ENCODE measurements at places on chromosomes 3 and 15.

DNA sequence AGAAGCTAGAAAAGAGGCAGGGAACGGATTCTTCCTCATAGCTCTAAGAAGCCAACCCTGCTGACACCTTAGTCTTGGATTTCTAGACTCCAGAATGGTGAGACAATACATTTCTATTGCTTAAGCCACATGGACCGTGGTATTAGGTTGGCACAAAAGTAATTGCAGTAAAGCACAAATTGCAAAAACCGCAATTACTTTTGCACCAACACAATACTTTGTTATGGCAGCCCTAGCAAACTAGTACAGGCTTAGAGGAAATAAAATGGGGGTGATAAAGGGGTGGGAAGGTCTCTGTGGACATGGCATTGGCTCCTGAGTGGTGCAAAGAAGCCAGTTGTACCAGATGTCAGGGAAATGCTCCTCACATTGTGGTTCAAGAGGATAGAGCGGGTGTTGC, 56.0 kb downstream of the SLC7A14 start:
- DNase-seq = no peak

DNA sequence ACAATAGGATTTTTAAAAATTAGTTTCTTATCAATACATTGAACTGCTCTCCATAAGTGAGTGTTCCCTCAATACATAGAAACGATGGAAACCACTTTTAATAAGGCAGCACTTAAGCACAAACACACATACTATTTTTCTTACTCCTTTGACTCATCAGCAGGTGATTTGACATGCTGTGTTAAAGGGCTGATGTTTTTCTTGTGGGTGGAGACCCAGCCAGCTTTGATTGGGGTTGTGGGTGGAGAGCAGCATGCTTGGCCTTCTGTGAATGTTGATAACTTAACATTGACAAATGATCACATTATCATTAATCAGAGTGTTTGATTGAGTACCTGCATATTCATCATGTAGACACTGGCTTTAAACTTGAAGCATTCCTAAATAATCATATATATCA, 223.0 kb upstream of the DPH6 start:
- no peak for DNase-seq

DNA sequence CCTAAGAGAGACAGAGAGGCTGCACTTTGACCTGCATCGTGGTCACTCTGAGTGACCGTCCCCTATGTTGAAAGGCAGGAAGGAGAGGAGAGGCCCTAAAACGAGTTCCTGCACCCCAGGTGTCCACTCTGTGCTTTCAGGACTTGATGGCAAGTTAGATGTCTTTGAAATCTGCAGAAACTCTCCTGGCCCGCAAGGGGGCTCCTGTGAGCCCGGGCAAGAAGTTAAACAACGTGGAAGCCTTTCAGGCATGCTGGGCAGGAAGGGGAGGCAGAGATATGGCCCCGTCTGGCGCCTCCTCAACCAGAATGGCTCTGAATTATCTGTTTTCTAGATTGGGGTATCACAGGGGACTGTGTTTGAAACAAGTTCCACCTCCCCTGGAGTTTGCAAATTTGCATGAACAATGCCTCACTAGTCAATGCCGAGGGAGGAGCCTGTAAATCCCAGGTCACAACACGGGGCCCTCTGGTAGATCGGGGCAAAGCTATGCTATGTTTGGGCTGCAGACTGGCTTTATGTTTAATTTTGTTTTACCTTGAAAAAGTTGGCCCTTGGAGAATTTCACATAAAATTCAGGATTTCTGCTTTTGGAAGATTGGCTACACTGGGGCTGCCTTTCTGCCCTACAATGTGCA, 9.8 kb downstream of the CTXND1 start:
- no peak for DNase-seq

GRCh38 chr3:184016811-184017671, 643 bp downstream of the ABCC5 start:
- peak; percentile 65 for DNase-seq

DNA sequence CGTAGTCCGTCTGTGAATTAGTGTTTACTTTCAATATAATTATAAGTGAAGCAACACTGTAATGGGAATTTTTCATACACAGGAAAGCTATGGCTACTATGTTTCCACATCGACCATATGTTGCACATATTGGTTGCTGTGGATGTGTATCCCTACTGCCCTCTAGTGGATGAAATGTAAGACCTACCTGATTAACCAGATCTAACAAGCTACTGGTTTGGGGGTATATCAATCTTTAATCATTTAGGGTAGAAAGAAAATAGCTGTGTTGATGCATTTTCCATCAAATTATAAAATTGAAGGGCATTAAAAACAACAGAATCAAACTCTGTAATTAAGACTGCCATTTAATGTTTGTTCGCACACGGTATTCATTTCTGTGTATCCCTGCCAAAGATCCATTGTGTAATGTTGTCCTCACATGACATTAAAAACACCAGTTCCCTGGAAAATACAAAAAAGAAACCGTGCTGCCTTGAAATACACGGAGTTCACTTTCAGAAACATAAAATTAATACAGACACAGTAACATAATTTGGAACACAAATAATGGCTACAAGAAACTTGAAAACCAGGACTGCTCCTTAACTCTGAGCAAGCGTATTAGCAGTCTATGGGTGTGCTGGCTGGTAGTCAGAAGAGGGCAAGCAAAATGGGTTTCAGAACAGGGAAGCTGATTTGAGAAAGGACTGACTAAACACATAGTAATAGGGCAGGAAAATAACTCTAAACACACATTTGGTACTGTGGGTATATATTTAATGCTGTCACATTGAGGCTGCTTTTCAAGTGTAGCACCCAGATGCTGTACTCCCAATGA, 125.1 kb downstream of the TIGIT start:
- peak; percentile 32 for DNase-seq

DNA sequence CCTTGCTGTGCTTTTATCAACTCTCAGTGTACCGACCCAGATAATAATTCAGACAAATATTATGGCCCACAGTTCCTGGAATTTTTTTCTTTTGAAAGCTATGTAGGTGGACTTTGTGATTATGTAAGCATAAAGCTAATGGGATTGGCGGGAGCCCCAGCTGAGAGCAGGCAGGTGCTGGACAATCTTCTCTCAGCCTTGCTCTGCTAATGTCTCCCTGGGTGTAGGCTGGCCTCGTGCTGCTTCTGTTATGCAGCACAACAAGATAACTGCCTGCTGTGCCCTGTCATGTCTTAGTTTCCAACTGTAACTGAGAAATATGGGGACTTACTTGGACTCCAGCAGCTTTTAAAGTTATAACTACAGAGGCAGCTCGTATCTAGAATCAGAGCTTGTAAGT, 415.0 kb downstream of the PDCD6IP start:
- peak; percentile 35 for DNase-seq

DNA sequence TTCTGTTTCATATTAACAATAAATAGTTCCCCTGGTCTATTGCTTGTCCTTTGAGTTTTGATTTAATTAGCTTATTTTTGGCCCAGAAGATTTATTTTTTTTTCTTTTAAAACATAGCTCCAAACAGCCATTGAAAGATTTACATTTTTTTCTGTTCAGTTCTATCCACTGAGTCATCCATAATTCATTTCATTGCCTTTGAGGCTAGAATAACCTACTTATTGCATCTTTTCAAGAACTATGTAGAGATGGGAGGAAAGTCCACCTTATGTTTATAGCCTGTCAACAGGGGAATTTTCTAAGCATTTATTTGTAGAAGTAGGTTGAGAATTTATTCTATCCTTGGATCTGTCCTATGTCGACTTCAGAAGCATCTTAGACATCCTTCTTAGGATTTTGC, 53.4 kb upstream of the CHD2 start:
- DNase-seq = no peak

DNA sequence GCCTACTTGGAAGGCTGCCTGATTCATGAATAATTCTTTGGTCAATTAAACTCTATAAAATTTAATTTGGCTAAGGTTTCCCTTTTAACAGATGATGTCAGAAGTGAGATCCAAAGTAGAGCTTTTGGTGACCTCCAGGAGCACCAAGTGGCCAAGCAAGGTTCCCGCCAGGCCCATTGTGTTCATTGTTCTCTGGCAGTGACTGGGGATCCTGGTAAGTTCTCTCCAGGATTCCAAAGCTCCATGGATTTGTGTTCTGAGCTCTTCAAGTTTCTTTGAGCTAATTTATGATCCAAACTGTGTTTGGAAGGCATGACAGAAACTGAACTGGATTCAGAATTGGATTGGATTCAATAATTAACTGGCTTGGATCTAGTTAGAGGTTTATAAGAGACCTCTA, 72.0 kb upstream of the ALDH1L1 start:
- no peak for DNase-seq

DNA sequence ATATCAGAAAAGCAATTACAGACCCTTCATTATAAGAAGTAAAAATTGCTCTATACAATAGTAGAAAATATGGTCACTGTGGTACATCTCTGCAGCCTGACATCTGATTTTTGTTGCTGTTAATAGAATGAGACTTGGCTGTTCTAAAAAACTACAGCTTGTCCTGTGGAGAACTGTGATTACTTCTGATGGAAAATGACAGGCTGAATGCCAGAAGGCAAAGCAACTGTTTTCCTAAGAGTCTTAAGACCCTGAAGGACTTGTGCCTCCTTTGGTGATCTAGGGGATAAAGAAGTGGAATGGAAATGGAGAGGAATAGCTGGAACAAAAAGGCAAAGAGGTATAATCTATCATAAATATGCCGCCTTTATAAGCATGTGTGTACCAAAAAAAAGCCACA, 314.8 kb downstream of the BCHE start:
- no peak for DNase-seq

- no peak for DNase-seq
Observed at GRCh38 chr3:99402755-99403154, 235.6 kb upstream of the COL8A1 start.

DNA sequence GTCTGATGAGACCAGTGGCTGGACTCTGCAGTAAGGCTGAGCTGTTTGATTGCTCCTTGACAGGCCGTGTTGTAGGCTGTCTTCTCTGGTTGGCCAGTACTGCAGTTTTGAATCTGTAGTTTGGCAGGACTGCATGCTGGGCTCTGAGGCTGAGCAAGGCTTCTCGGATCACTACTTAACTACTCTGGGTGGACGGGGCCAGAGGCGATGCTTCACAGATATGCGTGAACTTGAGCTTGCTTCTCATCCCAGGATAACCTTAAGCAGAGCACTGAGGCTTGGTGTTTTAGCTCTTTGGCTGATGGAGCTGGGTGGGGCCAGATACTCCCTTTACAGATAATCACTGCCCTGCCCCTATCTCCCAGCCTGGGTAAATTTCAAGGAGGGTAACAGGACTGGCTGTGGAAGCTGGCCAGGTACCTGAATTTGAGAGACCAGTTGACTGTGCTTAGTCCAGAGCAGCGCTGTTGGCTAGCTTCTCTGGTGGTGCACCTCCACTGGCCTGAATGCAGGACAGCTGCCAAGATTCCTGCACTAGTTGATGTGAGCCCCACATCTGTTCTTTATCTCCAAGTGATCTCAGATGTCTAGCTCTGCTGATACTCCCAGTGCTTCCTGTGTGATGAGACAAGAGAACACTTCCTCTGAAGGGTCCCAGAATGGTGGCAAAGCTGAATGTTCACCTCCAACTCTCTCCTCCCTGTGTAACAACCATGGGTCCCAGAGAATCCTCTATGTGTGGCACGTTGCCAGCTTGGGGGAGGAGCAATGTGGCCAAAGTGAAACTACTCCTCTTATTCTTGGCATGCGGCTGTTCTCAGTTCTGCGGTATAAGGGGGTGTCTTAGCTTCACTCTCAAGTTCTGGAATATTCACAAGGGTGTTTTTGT, 37.9 kb downstream of the RPL39L start:
- peak; percentile 67 for DNase-seq

- DNase-seq = no peak
Observed at GRCh38 chr3:52038227-52038626, 18.1 kb downstream of the DUSP7 start.

GRCh38 chr3:36063992-36064391, 316.3 kb upstream of the STAC start:
- no peak for DNase-seq

GRCh38 chr15:48937886-48938285, 25.8 kb downstream of the SHC4 start:
- DNase-seq = no peak

- DNase-seq = no peak
Observed at GRCh38 chr3:50749822-50750221, 75.1 kb downstream of the DOCK3 start.

DNA sequence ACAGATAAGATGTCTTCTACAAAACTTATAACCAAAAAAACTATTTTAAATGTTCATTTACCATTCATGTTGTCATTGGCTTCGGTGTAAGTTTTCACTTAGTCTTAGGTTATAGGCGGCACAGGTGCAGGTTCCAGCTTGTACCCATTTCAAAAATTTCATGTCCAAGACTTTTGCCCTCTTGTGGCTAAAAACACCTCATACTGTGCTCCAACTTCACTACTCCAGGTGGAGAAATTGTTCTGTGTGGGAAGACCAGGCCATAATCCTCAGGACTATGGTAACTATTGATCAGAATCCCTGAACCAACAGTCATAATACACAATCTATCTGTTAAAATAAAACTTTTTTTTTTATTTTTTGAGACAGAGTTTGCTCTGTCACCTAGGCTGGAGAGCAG, 95.2 kb upstream of the ATP11B start:
- no peak for DNase-seq

Data from body of pancreas (tissue), 4 donors.